NCI-H446 (cell line): ENCODE measurements at places on chromosomes 5 and 9.

GRCh38 chr9:97293818-97294217 is 13.6 kb upstream of the CCDC180 start:
- no peak for DNase-seq

GRCh38 chr5:75588666-75589065 is 22.6 kb upstream of the ANKDD1B start:
- DNase-seq, result no peak

DNA sequence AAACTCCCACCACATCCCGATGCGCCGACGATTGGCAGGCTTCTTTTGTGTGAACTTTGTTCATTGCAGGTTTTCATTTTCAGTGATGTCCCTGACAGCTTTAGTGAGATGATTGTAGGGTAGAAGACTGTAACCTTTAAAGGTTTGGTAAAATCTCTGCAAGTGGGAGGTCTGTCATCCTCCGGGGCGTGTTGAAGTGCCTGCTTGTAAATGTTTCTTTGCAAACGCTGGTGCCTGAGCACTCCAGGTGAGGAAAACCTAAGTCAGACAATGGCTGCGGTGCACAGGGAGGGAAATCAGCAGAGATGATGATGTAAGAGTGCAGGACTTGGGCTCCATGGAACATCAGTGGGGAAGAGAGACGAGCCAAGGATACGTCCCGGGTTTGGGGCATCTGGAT is 228.1 kb downstream of the DRD1 start:
- no peak for DNase-seq

- DNase-seq, result no peak
Measured at GRCh38 chr9:70883963-70884793, 237.2 kb downstream of the TRPM3 start.

DNA sequence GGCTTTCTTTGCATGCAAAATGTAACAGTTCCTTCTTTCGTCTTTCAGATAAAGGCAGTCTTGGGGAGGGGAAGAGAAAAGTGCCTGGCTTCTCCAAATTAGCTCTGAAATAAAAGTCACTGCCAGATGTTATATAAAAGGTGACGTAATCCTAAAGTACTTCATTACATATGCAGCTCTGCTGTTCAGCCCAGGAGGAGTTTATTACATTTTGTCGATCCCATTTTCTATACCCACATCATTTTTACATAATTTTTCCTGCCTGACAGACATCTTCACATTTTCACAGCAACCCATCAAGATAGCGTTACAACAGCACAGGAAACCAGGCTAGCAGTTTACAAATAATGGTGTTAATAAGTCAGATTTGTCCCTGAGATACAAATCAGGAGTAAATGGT is 86.7 kb upstream of the SLC30A5 start:
- DNase-seq, result no peak
